H54 (cell line): ENCODE measurements at places on chromosomes 5 and 9.

GRCh38 chr5:105726093-105726492 is 1944.6 kb downstream of the EFNA5 start:
- no peak for DNase-seq

DNA sequence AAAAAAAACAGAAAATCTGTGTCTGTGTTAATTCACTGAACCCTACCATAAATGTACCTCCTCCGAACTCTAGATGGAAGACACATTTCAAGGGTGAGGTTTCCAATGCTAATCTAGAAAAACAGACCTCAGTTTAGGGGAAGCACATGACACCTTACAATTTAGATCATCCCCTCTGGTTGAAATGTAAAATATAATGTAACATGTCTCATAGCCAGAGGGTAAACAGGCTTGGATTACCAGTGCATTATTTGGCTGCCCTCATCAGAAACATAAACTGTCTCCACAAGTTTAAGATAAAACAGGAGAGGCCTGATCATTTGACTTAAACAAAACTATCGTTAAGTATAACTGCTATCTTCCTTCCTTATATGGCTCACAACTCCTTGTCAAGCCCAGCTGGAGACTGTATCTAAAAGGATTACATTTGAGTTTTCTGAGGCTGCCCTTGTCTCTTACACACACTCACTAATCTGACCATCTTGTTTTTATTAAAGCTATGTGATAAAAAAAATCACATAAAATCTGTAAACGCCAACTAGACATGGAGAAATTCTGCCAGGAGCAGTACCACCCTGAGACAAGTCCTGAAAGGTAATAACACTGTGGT is 105.7 kb downstream of the LURAP1L start:
- DNase-seq, result no peak

DNA sequence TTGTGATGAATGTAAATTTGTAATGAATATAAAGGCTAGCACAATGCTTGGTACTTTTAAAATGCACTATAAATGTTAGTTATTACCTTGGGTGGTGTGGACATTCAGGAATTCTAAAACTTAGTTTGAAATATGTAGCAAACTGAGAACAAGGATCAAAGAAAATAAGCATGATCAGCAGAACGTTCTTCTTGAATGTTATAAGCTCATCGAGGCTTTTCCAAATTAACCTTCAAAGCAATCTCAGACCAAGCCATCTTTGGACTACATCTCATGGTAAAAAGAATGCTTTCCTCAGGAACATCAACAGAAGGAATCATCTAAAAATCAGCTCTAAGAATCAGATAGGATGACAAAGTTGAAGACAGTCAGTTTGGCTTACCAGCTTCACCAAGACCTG is 146.3 kb downstream of the SLIT3 start:
- DNase-seq, result no peak

GRCh38 chr9:86575137-86575536 is 220.9 kb upstream of the TUT7 start:
- no peak for DNase-seq

- DNase-seq, result no peak
Measured at GRCh38 chr9:122090981-122091380, 2.1 kb downstream of the TTLL11 start.

GRCh38 chr9:75226403-75227139 is 138.3 kb downstream of the OSTF1 start:
- no peak for DNase-seq

GRCh38 chr5:10653043-10653442 is 89.2 kb downstream of the ANKRD33B start:
- no peak for DNase-seq

DNA sequence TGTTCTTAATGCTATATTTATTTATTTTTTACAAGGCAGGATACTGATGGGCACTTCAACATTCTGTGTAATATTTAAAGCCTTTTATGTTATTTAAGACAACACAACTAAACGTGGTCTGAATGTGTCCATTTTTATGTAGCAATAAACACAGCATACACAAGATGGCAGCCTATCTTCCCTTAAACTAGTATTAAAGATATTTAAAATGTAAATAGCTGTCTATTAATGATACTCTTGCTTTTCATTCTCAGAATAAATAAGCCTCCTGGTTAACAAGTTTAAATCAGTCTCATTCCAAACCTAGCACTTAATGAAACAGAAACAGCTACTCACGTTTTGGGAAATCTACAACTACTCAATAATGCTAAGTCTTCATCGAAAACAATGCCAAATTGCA is 315.7 kb downstream of the MCTP1 start:
- DNase-seq, result no peak

- DNase-seq, result no peak
Measured at GRCh38 chr9:94907264-94907936, 180.9 kb downstream of the AOPEP start.

- DNase-seq, result no peak
Measured at GRCh38 chr5:159518371-159518770, 188.1 kb upstream of the IL12B start.
